ENCODE measurements at places on chromosomes 7 and 10. TPM values are rescaled to one million over a fixed set of nuclear protein-coding genes. Genes with fewer than 3 reads are reported as not detected.

The NODAL gene
- total RNA-seq: not detected

The AEBP1 gene
- total RNA-seq: 165 TPM

The LRIT1 gene
- not detected for total RNA-seq

The SUN3 gene
- total RNA-seq: not detected

The NUDT1 gene
- 42.7 TPM for total RNA-seq

The CD36 gene
- 2.6 TPM for total RNA-seq

The METTL27 gene
- 51.5 TPM for total RNA-seq

The CPXM2 gene
- not detected for total RNA-seq

The ERVW-1 gene
- total RNA-seq: not detected

The C1QL3 gene
- not detected for total RNA-seq

The CALCR gene
- not detected for total RNA-seq

The MNX1 gene
- total RNA-seq: not detected

The KEL gene
- total RNA-seq: not detected
